Body of pancreas (tissue), 4 donors: ENCODE measurements at places on chromosomes 5 and 9.
A peak's percentile ranks its signal among the peaks of the same experiment; 100 is the strongest.

DNA sequence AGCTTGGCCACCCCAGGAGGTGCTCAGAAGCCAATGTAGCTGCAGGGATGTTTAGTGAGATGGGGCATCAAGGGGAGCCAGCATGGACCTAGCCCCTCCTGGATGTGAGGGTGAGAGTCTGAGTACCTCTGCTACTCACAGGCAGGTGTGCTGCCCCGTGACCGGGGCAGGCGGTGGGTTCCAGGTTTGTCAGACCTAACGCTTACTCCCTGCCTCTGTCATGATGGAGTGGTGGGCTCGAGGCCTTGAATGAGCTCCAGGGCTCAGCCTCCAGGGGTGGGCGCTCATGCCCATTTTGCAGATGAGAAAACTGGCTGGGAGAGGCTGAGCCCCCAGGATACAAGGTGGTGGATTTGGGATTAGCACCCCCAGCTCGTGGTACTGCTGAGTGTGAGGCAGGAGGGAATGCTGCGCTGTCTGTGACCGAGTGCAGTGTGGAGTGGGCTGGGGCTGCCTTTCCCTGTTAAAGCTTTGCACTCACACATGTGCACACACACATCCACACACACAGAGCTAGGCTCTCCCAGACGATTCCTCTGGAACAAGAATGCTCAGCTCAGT is 1.5 kb downstream of the RXRA start:
- H3K36me3 ChIP-seq: no peaks in the 10 kb centered on the region
- peaks cover 78% of the 10 kb centered on the region for H3K4me1 ChIP-seq
- peak overlapping the region; percentile 74 for H3K4me3 ChIP-seq
- H3K27me3 ChIP-seq: no peaks in the 10 kb centered on the region
- H3K27ac ChIP-seq: peak overlapping the region; percentile 81

GRCh38 chr9:108207561-108208165 is 648.1 kb downstream of the ACTL7B start:
- DNase-seq: no peak
- no peak overlapping the region for H3K27ac ChIP-seq
- no peaks in the 10 kb centered on the region for H3K27me3 ChIP-seq
- no peak overlapping the region for H3K4me3 ChIP-seq

DNA sequence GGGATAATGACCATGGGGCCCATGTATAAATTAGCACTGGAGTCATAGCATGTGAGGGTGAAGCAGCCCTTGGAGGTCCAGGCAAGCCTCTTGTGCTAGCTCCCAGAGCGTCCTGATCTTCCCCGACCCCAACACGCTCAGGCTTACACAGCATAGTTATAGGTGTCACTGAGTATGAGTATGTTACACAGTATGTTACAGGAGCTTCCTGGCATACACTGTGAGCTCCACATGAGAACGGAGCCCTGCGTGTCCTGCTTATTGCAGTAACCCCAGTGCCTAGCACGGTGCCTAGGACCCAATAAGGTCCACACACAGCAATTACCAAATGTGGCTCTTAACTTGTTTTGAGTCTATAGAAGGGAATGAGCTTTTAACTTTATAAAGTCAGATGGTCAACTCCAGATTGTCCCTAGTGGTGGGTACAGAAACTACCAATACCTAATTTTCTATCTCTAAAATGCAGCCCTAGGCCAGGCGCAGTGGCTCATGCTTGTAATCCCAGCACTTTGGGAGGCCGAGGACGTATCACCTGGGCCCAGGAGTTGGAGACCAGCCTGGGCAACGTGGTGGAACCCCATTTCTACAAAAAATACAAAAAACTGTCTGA is 64.1 kb downstream of the PLAC8L1 start:
- H3K4me3 ChIP-seq: no peak overlapping the region
- H3K27me3 ChIP-seq: no peaks in the 10 kb centered on the region
- DNase-seq: no peak
- no peak overlapping the region for H3K27ac ChIP-seq

DNA sequence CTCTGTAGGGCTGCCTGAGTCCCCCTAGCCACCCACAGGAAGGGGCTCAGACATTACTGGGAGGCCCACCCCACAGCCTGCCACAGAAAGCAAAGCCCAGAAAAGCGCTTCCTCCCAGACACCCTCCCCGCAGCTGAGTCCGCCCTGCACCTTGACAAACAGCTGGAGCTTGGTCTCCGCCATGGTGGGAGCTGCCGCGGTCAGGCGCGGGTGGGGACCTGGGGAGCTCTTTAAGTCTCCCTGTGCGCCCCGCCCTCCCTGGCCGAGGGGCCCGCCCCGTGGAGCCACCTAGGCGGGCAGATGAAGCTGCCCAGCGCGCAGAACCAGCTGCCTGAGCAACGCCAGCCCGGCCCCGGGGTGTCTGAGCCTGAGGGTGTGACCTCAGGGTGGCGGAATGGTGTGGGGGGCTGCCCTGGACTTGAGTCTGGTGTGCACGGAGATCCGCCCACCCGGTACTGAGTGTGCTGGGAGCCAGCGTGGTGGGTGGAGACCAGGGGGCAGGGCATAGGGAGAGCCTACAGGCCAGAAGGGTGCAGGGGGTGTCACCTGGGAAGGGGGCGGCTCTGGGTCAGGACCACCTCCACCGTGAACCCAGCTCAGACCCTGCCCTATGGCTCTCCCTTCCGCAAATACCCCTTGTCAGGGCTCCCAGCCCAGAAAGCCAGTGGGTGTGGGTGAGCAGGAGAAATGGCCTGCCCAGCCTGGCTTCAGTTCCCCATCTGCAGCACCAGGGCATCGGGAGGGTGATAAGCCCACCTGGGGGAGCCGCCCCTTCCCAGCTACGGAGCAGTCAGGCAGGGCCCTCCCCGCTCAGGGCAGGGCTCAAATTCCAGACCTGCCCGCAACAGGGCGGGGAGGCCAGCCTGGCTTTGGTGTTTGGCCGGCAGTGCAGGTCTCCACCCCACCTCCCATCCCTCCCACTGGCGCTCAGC is at the start of gene CLIC3:
Gene CLIC3 (minus strand): TSS at position 208 of the 932 bp plus-strand sequence. CDS start 25 bp downstream, at position 183.
- H3K27me3 ChIP-seq: no peaks in the 10 kb centered on the region
- no peak within 1 kb of the TSS for H3K4me3 ChIP-seq
- no peak for DNase-seq
- no peak within 1 kb of the TSS for H3K27ac ChIP-seq
- no peaks in the 10 kb centered on the region for H3K36me3 ChIP-seq
- peaks cover 32% of the 10 kb centered on the region for H3K4me1 ChIP-seq

DNA sequence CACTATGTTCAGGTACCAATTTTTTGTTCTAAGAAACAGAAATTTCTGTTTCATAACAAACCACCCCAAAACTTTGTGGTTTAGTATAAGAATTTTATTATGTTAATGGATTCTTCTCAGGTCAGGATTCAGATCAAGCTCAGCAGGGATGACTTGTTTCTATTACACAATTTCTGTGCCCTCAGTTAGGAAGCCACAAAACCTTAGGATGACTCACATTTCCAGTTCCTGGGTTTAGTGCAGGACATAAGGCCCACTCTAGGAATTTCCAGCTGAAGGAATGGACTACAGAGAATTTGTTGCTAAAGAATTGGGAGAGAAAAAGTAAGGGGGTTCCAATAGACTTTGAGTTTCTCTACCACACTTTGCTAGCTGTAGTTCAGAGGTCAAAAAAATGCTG is 629.3 kb downstream of the ANXA1 start:
- H3K36me3 ChIP-seq: no peaks in the 10 kb centered on the region
- H3K27ac ChIP-seq: no peak overlapping the region
- DNase-seq: no peak
- no peaks in the 10 kb centered on the region for H3K27me3 ChIP-seq
- H3K4me1 ChIP-seq: no peaks in the 10 kb centered on the region

- H3K4me1 ChIP-seq: no peaks in the 10 kb centered on the region
- no peaks in the 10 kb centered on the region for H3K27me3 ChIP-seq
- no peak for DNase-seq
- H3K27ac ChIP-seq: no peak overlapping the region
- no peaks in the 10 kb centered on the region for H3K36me3 ChIP-seq
These were observed 91.8 kb downstream of the NDFIP1 start for GRCh38 chr5:142200387-142200786.
